ENCODE measurements at places on chromosomes 5 and 9. TPM values are rescaled to one million over a fixed set of nuclear protein-coding genes. Genes with fewer than 3 reads are reported as not detected.

DNA sequence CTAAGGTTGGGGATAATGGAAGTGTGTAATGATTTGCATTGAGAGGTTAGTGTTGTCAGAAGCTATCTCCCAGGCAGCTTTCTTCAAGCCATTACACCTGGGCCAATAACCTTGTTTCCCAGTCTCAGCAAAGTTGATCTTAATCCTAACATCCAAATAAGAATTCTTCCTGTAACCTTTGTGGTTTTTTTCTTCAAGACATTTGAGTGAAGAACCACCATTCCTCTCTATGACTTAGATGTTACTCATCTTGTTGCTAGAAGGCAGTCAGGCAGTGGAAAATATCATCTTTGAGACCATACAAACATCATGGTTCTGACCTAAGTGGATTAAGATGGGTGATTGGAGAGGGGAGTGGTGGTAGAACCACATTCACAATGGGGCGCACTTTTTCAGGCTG lies 103.5 kb downstream of the NDUFAF2 start:
- no peak for DNase-seq

- no peak for DNase-seq
These were observed 159.3 kb downstream of the SPATA31D1 start for GRCh38 chr9:82147798-82148425.

DNA sequence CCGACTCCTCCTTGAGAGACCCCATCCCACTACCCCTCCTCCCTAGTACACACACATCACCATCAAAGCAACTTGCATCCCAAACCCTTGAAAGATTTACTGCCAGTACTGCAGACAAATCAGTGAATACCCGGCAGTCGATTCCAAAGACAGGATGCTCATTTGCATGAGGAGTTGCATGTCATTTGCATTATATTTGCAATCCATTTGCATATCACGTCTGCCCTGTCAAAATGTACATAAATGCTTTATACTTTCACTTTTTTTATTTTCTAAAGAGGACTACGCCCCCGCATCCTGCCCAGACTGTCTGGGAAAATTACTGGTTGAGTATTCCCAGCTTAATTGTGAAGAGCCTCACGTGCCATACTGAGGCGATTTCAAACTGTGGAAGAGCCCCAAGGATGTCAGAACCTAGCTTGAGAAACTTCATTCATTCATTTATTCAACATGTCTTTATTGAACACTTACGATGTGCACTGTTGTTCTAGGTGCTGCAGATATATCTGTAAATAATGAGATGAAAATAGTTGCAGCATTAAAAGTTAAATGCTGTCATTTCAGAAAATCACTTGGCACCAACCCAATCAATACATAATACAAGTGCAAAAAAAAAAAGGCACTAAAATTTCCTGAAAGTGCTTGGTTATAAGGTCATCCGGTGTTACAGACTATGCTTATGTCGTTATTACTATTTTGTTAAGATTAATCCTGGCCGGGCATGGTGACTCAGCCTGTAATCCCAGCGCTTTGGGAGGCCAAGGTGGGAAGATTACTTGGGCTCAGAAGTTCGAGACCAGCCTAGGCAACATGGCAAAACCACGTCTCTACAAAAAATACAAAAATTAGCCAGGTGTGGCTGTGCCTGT lies 17.2 kb upstream of the SIL1 start:
- no peak for DNase-seq

DNA sequence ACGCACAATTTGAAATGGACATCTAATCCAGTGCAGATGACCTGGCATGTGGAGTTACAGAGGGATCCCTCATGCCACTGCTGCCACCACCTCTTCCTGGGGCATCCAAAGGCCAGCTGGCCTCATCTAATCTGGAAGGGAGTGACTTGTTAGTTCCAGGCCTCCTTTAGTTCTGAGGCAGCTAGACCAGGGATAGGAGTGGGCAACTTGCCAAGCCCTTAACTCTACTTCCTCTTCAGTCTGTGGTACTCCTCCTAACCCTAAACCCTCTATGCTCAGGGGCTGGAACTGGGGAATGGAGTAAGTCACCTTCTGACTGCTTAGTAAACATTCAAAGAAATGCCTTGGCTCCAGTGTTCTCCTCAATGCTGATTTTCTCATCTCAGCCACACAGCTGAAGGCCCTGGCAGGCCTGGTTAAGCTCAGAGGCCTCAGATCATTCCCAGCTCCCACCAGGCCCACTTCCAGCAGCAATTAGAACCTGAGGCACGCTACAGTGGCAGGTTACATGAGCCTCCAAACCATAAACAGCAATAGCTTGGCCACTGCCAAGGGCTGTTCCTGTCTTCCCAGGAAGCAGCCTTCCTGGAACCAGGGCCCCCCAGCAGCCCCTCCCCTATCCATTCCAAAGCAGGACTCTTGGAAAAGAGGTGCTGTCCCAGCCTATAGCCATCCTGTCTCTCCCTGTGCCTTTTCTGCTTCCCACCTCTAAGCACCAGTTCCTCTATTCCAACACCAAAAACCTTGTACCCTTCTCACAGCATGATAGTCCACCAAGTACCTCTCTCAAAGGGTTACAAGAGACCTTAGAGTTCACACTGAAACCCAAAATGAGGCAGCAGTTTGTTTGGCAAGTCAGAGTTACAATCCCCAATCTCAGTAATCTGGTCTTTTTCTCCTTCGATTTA lies 2.0 kb downstream of the EIF4EBP3 start:
- DNase-seq, result peak; percentile 31

DNA sequence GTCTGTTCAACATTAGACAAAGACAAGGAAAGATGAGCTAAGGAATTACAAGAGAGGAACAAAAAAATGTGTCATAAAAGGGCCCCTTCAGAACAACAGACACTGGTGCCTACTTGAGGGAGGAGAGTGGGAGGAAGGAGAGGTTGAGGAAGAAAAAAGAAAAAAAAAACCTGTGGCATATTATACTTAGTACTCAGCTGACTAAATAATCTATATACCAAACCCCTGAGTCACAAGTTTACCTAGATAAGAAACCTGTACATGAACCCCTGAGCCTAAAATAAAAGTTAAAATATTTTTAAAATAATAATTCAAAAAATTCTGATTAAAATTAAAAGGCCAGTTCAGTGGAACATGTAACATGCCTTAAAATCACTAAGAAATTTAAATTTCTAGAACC lies 107.3 kb downstream of the MTREX start:
- DNase-seq, result no peak

GRCh38 chr9:93043122-93043521 lies 15.4 kb upstream of the SUSD3 start:
- DNase-seq, result no peak

The TTC23L gene
- 7.1 TPM for total RNA-seq
